ENCODE measurements at places on chromosomes 6 and 20.

DNA sequence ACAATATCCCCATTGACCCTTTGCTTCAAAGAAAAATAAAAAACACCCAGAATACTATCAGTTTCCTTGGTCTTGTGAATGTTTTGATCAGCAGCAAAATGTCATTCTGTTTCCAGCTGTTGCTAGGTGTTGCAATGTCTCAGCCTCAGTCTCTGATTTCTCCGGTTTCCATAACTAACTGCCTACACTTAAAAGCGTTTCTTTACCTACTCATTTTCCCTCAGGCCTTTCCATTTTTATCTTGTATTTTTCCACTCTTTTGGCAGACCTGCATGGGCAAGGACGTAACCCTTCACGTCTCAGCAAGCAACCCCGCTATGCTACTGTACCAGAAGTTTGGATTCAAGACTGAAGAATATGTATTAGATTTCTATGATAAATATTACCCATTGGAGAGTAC is 49.4 kb downstream of the KAT14 start:
- DNase-seq = no peak

- no peak for DNase-seq
These were observed 460.0 kb upstream of the NOX3 start for GRCh38 chr6:155915651-155916050.

DNA sequence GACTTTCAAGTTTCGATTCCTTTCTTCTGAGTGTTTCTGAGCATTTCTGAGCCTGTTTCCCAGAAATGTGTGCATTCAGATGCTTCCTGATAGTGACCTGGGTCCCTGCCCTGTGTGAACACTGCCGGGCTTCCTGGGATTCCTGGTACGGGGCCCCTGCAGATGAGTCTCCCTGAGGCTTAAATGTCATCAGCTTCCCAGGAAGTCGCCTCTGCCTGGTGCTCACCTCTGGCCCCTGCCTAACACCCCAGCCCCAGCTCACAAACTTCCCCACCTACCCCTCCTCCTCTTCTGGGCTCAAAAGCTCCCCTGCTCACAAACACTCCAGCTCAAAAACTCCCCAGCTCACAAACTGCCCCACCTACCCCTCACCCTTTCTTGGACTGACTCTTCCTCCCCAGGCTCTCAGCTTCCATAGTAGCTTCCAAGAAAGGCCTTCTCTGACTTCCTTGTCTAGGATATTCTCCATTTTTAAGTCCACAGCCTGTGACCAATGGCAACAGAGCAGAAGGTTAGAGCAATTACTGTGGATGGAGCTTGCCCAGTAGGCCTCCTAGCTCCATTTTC is 42.0 kb downstream of the TGM2 start:
- no peak for DNase-seq

DNA sequence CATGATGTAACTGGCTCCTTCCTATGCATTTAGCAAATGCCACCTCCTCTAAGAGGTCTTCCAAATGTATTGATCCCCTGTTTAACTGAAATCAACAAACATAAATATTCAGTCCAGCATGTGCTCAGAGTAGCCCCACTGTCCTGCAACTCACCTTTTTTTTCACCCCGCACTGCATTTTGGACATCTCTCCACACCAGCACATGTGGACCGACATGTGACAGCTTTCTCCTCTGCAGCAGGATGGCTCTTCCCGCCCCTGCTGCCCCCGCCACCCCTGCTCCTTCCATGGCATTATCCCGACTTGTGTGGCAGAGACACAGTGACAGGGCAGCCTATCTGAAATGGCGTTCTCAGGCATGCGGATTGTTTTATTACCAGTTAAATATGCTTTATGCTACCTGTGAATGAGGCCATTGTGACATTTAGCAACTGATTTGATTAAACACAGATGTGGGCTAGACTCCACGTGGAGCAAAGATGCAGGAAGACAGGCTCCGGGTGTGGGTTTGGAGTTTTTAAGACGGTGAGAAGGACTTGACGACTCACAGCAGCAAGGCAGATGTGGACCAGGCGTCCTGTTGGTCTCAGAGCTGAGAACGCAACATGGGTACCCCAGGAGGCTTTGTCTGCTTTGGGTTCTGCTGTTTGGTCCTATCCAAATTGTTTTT is 161.2 kb downstream of the EYA2 start:
- no peak for DNase-seq

DNA sequence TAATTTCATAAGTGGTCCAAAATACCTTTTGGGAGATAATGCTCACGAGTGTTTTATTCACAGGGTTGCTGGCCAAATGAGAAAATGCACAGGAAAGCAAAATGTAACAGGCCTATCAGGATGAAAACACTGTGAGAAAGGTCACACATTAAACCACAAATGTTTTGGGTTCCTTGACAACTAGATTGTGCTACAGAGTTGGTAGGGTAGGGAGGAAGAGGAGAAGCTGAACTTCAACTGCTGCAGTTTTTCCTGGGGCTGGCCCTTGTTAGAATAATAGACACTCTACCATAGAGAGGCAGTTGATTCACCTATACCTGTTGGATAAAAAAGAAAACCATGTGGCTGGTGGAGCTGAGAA is 28.1 kb upstream of the PAQR8 start:
- no peak for DNase-seq

DNA sequence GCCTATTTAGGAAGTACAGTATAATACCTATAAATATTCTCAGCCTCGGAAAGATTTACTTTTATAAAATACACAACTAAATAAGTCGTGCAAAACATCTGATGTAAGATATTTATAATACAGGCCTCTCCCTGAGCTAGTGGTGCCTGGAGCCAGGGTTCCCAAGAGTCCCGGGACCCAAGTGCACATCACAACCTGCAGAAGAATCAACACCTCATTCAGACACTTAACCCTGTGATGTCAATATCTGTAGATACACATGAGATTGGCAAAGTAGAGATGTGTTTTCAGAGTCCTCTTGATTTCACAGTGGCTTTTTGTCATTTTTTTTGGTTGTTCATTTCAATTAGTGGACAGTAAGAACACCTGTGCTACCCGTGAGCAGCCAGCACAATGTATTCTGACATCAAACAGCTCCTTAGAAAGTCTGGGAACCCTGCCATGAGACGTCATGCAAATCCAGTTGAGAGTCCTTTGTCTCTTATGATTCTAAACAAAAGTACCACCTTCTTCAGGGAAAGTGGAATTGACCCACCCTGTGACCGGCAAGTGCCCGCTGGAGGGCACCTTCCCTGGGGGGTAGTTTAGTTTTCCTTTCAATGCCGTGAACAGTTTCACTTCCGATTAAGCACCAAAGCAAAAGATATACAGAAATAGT is 101.6 kb downstream of the DACT2 start:
- no peak for DNase-seq
